ENCODE measurements at places on chromosomes 12 and 14. TPM values are rescaled to one million over a fixed set of nuclear protein-coding genes. Genes with fewer than 3 reads are reported as not detected.

TSPAN19 gene
- not detected for total RNA-seq

TMEM263 gene
- total RNA-seq: 62.3 TPM

EFS gene
- total RNA-seq: not detected

ANO4 gene
- not detected for total RNA-seq

RFLNA gene
- total RNA-seq: not detected

Data from activated T-helper 17 cell treated with anti-CD3 and anti-CD28 coated beads, Interleukin-2, amount 50 U/mL, for 72 hours (primary cell).